Spleen (tissue), 13 donors: ENCODE measurements at places on chromosomes 3 and 15. TPM values are rescaled to one million over a fixed set of nuclear protein-coding genes. Genes with fewer than 3 reads are reported as not detected.

The ZNF660 gene
- total RNA-seq = 4.3 TPM

The ATP13A5 gene
- total RNA-seq = not detected

The RPL4 gene
- total RNA-seq = 2,104 TPM

The ITIH1 gene
- 0.65 TPM for total RNA-seq

The FSIP1 gene
- 2.3 TPM for total RNA-seq

The SNTN gene
- total RNA-seq = not detected

The LMAN1L gene
- total RNA-seq = 83.1 TPM

DNA sequence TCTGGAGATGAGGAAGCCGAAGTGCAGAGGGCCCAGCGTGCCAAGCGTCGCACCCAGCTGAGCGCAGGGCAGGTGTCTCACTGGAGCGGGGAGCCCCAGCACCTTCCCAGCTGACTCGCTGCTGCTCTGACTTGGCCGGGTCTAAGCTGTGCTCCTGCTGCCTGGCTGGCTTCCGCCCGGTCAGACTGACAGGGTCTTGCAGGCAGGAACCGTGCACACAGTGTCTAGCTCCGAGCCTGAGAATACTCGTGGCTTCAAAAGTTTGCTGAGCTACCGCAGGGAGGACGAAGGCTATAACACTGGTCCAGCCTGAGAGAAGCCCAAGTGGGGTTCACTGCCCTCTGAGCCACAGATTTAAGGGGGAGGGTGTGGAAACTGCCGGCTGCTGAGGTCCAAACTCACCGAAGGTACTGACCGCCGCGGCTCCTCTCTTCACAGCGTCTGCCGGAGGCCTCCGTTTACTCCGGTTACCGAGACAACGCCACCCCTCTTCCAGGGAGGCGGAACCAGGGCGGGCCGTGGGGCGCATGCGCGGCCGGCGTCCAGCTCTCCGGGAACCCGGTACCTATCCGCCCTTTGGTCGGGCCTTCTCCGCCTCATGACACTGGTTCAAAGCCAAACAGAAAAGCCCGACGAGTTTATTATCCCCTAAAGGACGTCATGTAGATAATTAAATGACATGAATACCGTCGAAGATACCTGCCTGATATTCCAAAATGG lies at the start of gene CFAP44:
CFAP44 (minus strand) TSS at position 443 of the 720 bp plus-strand sequence. CDS start 7,829 bp downstream, outside the sequence.
- peak; percentile 86 for DNase-seq

- DNase-seq = no peak
Observed at GRCh38 chr3:23342343-23342742, 139.2 kb downstream of the UBE2E2 start.

- no peak for DNase-seq
Observed at GRCh38 chr3:133055339-133055738, 17.1 kb downstream of the TMEM108 start.

DNA sequence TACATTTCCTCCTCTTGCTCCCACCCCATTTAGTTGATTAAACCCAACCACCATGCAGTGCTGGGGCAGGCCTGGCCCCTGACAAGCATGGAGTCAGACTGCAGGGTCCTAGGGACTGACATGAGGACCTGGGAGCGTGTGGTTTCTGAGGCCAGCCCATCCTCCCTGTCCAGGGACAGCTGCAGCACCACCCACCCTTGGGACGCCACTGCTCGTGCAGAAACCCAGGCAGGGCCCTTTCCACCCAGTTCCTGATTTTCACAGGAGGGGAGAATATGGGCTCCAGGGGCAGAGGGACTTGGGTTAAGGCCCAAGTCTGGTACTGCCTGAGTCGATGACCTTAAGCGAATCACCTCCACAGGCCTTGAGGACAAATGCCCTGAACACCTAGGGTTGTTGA lies 23.7 kb downstream of the PLXND1 start:
- no peak for DNase-seq

- DNase-seq = no peak
Observed at GRCh38 chr3:152385761-152386160, 117.0 kb downstream of the MBNL1 start.

GRCh38 chr15:67820122-67820991 lies 5.0 kb upstream of the SKOR1 start:
- DNase-seq = peak; percentile 64

DNA sequence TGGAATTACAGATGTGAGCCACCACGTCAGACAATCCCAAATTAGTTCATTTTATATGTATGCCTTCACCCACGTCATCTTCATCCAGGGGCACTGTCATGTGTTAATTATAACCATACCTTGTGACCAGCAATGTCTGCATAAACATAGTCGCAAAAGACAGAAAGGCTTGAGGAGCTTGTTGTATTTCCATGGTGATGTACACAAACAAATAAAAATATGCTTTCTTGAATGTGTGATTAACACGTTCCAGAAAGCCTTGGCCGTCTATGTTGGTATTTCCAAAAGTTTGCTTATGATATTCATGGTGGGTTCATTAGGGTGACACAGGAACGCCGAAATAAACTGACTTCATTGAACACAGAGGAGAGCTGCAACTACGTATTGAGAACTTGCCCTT lies 524.7 kb upstream of the ZNF717 start:
- DNase-seq = no peak

DNA sequence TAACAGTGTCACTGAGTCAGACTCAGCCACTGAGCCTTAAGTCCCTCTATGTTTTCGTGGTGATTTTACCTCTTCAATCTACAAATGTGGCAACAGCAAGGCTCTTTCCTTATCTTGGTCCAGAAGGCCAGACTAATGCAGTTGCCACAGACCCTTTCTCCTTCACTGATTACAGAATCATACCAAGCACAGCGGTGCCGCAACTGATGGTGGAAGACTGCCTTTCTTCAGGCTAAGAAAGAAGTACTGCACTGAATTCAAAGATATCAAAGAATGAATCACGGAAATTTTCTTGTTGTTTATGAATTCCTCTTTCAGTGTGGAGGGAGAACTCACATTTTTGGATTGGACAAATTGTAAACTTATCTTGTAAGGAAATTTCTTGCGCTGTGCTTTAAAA lies 18.6 kb downstream of the DCP1A start:
- DNase-seq = no peak

DNA sequence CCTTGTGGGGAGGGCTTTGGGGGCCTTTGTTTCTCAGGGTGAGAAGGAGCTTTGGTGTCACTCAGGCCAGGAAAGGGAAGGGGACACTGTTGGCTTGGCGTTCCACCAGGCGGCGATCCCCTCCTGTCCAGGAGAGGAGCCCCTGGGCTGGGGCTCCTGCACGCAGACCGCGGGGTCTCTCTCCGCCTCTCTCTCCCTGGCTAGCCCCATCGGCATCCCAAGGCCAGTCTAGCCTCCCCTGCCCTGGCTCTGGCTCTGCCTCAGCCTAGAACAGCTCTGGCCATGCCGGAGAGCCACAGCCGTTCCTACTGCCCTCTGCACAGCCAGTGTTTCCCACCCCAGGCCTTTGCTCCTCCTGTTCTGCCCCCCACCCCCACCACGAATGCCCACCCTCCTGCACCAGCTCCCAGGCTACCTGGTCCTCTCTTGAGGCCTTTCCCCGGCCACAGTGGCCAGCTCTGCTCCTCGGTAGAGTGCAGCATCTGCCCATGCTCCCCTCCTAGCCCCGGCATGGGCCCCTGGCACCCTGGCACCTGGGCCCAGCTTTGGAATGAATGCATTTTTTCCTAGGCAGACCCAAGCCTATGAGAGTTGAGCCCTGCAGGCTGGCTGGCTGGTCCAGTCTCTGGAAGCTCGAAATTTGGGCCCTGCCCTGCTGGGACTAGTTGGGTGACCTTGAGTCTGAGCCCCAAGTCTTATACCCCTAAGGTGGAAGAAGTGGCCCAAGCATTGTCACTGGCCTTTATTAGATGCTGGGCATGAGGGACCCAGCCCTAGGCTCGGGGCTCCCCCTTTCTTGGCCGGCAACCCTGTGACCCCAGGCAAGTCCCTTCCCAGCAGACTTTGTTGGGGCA lies 2.4 kb downstream of the PLXNA1 start:
- DNase-seq = no peak

GRCh38 chr15:98620020-98620419 lies 28.3 kb upstream of the IGF1R start:
- no peak for DNase-seq
